GM04504 (cell line): ENCODE measurements at places on chromosomes 7 and 10.
A peak's percentile ranks its signal among the peaks of the same experiment; 100 is the strongest.

GRCh38 chr10:9068003-9068402, 1013.5 kb downstream of the GATA3 start:
- DNase-seq = no peak

- peak; percentile 62 for DNase-seq
Observed at GRCh38 chr7:102836191-102836919, 76.4 kb upstream of the LRRC17 start.

DNA sequence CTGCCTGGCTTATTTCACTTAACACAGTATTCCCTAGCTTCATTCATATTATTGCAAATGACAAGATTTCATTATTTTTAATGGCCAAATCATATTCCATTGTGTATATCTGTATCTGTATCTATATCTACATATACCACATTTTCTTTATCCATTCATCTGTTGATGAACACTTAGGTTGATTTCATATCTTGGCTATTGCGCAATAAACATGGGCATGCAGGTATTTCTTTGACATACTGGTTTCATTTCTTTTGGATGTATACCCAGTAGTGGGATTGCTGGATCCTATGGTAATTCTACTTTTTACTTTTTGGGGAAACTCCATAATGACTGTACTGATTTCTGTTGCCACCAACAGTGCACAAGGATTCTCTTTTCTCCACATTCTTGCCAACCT, 68.9 kb upstream of the CREB5 start:
- DNase-seq = no peak

DNA sequence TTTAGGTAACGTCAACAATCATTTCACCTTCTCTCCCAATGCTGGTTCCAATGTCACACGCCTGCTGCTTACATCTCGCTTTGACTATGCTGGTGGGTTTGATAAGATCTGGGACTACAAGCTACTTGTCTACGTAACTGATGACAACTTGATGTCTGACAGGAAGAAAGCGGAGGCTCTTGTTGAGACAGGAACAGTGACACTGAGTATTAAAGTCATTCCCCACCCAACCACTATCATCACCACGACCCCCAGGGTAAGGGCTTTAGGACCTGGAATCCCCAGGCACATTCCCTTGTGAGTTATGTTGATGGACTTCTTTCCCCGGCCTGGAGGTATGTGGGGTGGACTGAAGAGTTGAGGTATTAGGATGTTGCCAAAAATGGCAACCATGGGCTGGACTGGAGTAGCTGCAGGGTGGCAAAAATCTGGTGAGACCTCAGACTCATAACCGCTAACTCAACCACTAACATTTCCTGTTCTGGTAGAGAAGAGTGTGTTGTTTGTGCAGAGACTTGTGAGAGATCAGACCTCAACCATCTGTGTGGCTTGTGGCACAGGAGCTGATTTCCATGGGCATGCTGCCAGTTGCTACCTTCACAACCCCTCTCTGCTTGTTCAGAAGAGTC, 59.2 kb downstream of the CDHR3 start:
- no peak for DNase-seq

- no peak for DNase-seq
Observed at GRCh38 chr7:30751696-30752273, at the start of gene INMT. INMT (plus strand) TSS chr7:30752135; CDS start chr7:30752151, 16 bp downstream.

- DNase-seq = peak; percentile 75
Observed at GRCh38 chr7:16416289-16417282, 4.8 kb downstream of the CRPPA start.

GRCh38 chr10:67923551-67923950, 39.1 kb downstream of the SIRT1 start:
- peak; percentile 54 for DNase-seq

DNA sequence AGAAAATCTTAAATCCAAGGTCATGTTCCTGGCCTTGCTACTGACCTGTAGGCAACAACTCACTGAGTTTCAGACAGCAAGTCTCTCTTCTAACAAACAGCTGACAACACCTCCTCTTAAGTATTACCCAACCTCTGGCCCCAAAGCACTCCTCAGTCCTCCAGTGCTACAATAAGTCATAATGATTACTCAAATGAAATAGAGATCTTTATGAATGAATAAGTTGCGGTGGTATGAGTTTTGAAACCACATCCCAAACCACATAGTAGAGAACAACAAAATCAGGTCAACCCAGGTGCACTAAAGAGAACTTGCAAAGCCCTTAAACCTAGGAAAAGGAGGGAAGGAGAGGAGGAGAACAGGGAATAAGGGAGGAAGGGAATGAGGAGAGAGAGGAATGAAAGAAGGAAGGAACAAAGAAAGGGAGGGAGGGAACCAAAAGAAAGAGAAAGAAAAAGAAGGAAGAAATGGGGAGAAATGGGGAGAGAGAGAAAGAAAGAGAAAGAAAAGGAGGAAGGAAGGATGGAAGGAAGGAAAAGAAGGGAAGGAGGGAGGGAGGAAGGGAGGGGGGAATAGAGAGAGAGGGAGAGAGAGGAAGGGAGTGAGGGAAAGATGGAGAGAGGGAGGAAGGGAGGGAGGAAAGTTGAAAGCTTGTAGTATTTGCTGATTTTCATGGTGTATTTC, 142.8 kb upstream of the CALCR start:
- DNase-seq = no peak

- DNase-seq = peak; percentile 99
Observed at GRCh38 chr10:73965890-73966768, 31.8 kb upstream of the VCL start.

DNA sequence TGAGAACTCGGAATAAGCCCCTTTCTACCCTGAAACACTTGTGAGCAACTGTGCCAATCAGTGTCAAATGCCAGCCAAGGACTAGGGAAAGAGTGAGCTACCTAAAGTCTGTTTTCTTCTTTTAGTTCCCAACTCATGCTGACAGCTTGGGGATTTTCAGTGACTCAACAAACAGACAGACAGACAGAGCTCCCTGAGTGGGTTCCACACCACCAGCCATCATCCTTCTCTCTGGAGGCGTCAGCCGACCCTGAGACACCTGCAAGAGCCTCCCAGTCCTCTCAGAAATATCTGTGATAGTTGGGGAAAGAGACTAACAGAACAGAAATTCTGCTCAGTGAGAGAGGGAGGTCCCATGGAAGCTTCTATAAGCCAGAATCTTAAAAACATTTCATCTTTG, 49.5 kb downstream of the GATA3 start:
- DNase-seq = no peak

- no peak for DNase-seq
Observed at GRCh38 chr10:104322416-104322782, 15.9 kb downstream of the ITPRIP start.

- no peak for DNase-seq
Observed at GRCh38 chr10:14374745-14375445, 44.2 kb upstream of the FRMD4A start.

DNA sequence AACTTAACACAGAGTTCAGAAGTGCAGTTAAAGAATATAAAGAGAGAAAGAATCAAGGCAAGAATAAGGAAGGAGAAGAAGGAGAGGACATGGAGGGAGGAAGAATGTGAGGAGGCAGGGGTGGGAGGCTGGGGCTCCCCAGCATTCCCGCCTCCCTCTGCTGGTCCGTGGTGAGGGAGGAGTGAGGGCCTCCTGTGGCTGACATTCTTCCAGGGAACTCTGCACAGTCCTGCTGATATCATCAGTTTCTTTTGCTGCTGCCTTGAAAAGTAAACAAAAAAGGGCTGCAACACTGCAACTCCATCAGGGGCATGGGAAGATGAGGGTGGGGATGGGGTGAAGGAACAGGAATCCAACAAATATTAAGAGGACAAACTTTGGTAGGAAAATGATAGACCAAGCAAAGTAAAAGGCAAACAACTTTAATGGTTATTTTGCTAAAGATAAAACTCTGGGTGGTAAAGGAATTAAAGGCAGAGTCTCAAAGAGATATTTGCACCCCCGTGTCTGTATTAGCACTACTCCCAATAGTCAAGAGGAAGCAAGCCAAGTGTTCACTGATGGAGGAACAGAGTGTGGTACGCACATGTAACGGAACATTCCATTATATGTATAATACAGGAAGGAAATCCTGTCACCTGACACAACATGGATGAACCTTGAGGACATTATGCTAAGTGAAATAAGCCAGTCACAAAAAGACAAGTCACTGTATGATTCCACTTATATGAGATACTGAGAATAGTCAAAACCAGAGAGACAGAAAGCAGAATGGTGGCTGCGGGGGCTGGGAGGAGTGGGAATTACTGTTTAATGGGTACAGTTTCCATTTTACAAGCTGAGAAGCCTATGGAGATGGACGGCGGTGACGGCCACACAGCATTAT, 8.0 kb upstream of the SPOCK2 start:
- DNase-seq = no peak

- no peak for DNase-seq
Observed at GRCh38 chr7:109879287-109879828, 1211.6 kb upstream of the LRRN3 start.

DNA sequence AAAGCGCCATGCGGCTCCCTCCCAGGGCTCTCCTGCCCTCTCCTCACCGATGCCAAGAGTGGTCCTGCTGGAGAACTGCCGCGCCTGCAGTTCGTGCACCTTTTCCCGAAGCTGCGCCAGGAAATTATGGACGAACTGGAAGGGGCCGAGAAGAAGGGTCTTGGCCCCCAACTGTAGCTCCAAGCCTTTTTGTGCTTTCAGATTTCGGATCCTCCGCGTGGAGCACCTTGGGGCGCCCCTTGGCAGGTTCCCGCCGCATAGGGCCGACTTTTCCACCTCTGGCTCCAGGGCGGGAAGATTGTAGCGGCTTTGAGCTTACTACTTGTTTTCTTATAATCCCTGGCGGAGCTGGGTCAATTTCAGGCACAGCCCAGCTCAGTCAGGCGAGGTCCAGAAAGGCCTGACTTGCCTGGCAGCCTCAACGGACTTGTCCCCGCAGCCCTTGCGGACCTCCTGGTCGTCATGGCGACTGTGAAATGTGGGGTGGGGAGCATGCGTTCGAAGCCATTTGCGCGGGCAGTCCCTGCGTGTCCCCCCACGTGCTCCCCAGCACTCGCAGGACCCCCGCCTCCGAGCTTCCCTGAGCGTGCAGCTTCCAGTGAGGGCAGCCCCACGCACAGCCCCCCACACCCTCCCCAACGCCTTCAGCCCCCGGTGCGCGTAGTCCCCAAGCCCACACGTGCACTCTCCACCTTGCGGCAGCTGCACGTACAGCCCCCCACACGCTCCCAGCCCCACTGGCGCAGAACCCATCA, 129.9 kb downstream of the KBTBD2 start:
- no peak for DNase-seq
